PC-3 (cell line): ENCODE measurements at places on chromosomes 1 and 21. TPM values are rescaled to one million over a fixed set of nuclear protein-coding genes. Genes with fewer than 3 reads are reported as not detected.

The ADCY10 gene
- not detected in 2 replicates for total RNA-seq

The SLC22A15 gene
- total RNA-seq = 2.2 TPM in 2 replicates

DNA sequence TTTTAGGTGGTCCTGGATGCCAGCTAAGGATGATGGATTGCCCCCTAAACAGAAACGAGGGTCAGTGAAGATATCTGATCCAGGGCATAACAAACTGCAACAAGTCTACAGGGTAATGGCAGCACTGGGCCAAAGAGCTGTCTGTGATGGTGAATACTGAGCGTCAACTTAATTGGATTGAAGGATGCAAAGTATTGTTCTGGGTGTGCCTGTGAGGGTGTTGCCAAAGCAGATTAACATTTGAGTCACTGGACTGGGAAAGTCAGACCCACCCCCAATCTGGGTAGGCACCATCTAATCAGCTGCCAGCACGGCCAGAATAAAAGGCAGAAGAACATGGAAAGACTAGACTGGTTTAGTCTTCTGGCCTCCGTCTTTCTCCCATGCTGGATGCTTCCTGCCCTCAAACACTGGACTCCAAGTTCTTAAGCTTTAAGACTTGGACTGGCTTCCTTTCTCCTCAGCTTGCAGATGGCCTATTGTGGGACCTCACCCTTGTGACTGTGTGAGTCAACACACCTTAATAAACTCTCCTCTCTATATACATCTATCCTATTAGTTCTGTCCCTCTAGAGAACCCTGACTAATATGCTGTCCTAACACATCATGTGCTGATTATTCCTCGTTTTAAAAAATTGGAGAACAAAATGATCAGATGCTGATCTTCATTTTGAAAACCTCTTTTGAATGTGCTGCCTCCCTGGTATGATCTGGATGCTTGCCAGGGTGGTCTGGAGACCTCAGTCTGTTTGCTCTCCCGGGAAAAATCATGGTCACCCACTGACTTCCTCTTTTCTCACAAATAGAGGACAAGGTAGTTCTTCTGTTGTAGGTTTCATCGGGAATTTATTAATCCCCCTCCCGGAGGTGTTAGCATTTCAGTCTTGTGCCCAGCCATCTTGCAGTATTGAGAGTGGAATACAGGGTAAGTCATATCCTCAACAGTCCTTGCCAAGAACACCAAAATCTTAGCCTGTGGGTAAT, 234.7 kb downstream of the SETD4 start:
- DNase-seq = no peak

DNA sequence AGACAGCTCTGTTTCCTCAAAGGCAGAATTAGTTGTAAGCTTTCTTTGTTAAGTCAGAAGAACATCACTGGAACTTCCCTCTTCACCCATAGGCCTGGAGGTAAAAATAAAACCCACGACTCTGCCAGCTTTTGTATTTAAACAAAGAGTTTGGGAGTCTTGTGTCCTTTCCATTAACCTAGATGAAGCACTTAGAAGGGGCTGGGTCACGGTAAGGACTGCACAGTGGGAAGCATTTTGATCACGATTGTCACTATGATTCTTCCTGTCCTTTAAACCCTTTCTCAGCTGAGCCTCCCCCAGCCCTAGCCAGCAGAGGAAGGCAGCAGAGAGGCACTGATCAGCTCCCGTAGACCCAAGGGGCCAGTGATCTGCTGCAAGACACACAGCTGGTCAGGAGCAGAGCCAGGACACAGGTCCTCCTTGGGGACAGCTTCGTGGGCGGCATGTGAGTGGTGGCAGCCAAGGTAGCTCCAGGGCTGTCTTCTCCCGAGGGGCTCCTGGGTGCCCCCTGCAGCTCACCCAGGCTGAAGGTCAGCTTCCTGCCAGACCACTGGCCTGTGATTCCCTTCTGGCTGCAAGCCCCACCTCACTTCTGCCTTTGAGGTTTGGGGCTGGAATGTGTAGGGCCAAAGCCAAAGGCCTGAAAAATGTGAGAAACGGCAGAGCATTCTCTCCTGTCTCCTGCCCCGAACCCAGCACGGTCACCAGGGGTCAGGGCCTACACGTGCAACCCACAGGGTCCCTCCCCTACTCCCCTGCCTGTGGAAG, 4.0 kb upstream of the LAPTM5 start:
- no peak for DNase-seq

- DNase-seq = no peak
Observed at GRCh38 chr21:23690316-23690715, 1917.0 kb downstream of the MRPL39 start.

DNA sequence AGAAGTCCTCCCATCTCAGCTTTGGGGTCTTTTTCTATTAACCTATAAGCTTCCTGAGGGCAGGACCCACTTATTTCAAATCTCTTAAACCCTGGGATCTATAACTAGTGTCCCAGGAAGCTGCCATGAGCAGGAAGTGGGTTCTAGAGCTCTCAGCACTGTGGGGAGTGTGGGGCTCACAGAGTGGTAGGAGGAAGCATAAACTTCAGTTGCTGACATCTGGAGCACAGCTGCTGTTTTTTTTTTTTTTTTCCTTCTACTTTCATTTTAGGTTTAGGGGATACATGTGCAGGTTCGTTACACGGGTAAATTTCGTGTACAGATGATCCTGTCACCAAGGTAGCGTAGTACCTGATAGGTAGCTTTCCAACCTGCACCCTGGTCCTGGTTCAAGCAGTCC, 59.3 kb downstream of the AK4 start:
- DNase-seq = no peak

DNA sequence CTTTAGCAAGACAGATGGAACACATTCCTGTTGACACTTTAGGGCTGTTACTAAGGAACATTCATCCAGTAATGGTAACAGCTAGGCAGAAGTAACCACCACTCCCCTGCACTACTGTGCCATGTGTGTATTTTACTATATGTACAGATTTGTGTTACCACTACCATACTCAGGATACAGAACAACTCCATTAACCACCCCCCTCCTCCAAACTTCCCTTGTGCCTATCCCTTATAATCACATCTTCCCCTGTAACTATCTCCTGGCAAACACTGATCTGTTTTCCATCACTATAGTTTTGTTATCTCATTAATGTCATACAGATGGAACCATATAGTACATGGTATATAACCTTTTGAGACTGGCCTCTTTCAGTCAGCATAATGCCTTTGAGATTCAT, 3.9 kb upstream of the POU2F1 start:
- DNase-seq = no peak

DNA sequence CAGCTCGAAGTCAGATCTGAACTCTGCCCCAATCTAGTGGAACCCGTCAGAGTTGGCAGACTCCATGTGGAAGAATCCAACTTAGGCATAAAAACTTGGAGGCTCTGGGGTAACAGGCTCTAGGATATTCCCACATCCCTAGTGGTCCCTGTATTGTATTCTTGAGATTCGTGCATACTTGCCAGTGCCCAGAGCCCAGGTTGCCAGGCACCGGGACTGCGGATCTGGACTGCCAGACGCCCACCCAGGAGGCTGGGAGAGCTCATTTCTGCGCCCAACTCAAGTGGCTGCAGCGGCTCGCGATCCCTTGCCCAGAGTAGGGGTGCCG, 1.1 kb downstream of the GRIK1 start:
- no peak for DNase-seq

The FYB2 gene
- not detected in 2 replicates for total RNA-seq

The AQP10 gene
- total RNA-seq = not detected in 2 replicates

DNA sequence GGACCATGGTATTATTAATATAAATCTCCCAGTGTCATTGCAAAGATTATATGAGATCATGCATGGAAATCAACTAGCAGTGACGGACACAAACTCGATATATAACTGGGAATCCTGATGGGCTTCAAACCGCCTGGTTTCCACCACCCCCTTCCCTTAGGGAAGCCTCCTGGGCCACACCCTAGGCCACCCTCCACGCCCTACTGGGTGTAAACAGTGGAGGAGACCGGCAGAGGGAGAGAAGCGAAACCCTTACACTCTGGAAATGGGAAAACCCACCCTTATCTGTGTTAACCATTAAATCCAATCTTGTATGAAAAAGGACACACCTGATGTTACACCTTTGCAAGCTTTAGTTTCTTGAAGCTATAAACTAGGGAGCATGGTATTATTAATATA, 595 bp upstream of the ZNHIT6 start:
- no peak for DNase-seq

GRCh38 chr1:8120693-8121260, 94.7 kb upstream of the ERRFI1 start:
- DNase-seq = peak; percentile 36

DNA sequence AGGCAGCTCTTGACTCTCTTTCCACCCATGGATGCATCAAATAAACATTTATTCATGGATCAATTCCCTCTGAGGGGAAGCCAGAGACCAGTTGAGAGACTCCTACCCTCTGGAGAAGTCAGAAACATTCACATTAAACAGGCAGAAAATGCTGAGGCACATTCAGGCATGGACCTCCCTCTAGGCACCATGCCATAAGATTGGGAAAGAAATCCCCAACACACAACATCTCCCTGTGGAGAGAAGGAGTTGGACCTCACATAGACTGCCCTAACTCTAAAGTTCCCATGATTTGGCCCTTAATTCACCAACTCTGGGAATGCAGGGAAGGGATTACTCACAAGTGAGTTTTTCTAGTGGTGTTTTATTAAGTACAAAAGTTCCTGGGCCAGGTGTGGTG, 415.3 kb upstream of the C1orf87 start:
- DNase-seq = no peak

The TMEM269 gene
- total RNA-seq = 0.11 TPM in 1 of 2 replicates, not detected in the other

GRCh38 chr1:182682898-182683501, 1.4 kb downstream of the RGS8 start:
- no peak for DNase-seq

GRCh38 chr1:12604114-12604874, 13.7 kb downstream of the DHRS3 start:
- peak; percentile 97 for DNase-seq
